ENCODE measurements at places on chromosomes 12 and 14. TPM values are rescaled to one million over a fixed set of nuclear protein-coding genes. Genes with fewer than 3 reads are reported as not detected.
A peak's percentile ranks its signal among the peaks of the same experiment; 100 is the strongest.

DNA sequence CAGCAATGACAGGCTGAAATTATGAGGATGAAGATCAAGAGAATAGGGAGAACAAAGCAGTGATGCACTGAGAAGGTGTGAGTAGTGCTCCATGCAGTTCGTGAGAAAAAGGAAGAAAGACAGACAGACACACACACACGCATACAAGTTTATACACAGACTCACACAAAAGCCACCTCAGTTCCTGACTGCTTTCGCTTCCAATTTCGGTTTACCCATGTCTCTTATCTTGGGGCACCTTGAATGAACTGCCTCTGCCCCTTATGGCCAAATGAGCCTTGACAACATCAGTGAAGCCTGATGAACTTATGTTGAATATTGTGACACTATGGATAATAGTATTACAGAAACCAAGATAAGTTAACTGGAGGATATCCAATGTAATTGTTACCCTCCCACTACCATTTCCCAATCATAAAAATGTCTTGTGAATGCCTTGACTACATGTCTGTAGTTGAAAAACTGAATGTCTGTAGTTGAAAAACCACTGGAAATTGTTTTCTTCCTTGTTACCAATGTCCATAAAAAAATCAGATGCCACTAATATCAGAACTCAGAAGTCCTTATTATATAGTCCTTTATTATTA is 380.4 kb upstream of the DDHD1 start:
- H3K27ac ChIP-seq: no peak overlapping the region
- no peak overlapping the region for H3K4me3 ChIP-seq
- no peaks in the 10 kb centered on the region for H3K36me3 ChIP-seq
- no peaks in the 10 kb centered on the region for H3K27me3 ChIP-seq
- DNase-seq: no peak

DNA sequence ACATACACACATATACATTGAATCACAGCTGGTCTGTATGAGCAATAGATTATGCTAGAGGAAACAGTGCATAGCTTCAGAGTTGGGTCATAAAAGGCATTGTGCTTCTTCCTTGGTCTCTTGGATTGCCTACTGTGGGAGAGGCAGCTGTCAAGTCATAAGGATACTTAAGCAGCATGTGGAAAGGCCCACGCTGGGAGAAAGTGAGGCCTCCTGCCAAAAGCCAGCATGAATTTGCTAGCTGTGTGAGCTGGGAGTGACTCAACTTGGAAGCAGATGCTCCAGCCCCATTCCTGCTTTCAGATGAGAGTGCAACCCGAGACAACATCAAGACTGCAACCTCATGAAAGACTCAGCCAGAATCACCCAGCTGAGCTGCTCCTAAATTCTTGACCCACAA is 311.9 kb upstream of the TBX3 start:
- H3K36me3 ChIP-seq: no peaks in the 10 kb centered on the region
- H3K27me3 ChIP-seq: no peaks in the 10 kb centered on the region
- H3K4me1 ChIP-seq: no peaks in the 10 kb centered on the region
- no peak overlapping the region for H3K4me3 ChIP-seq
- peak; percentile 18 for DNase-seq
- H3K27ac ChIP-seq: no peak overlapping the region

DNA sequence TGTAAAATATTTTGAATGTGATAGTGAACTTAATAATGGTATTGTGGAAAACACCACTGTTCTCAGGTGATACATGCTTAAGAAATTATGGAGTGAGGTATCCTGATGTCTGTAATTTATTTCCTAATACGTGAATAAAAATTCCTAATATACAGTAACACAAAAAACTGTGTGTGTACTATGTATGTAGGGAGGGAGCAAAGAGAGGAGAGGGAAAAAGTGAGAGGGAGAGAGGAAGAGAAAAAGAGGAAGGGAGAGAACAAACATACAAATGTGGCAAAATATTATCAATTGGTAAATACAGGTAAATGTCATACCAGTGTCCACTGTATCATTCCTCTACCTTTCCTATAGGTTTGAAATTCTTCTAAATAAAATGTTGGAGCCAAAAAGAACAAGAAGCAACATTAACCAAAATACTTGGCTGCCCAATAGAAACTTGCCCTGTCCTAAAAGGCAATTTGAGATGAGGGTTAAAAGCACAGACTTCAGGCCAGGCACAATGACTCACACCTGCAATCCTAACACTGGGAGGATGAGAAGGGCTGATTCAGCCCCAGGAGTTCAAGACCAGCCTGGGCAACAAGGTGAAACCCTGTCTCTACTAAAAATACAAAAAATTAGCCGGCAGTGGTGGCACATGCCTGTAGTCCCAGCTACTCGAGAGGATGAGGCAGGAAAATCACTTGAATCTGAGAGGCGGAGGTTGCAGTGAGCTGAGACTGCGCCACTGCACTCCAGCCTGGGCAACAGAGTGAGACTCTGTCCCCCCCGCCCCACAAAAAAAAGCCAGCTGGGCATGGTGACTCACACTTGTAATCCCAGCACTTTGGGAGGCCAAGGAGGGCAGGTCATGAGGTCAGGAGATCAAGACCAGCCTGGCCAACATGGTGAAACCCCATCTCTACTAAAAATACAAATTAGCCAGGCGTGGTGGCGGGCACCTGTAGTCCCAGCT is 14.5 kb downstream of the R3HDM2 start:
- peak; percentile 65 for DNase-seq
- no peaks in the 10 kb centered on the region for H3K36me3 ChIP-seq
- H3K4me3 ChIP-seq: no peak overlapping the region
- peaks cover 8% of the 10 kb centered on the region for H3K4me1 ChIP-seq

Gene CD163
- polyA plus RNA-seq: not detected

Gene RNASE1
- polyA plus RNA-seq: not detected

GRCh38 chr12:122318607-122319605 is 52.6 kb upstream of the VPS33A start:
- H3K4me3 ChIP-seq: peak overlapping the region; percentile 22
- H3K36me3 ChIP-seq: peaks cover 31% of the 10 kb centered on the region
- DNase-seq: peak; percentile 94
- no peaks in the 10 kb centered on the region for H3K27me3 ChIP-seq

Measured in GM23248 (cell line).